Activated T-cell treated with anti-CD3 and anti-CD28 coated beads for 24 hours (primary cell): ENCODE measurements at places on chromosomes 2 and 18.

DNA sequence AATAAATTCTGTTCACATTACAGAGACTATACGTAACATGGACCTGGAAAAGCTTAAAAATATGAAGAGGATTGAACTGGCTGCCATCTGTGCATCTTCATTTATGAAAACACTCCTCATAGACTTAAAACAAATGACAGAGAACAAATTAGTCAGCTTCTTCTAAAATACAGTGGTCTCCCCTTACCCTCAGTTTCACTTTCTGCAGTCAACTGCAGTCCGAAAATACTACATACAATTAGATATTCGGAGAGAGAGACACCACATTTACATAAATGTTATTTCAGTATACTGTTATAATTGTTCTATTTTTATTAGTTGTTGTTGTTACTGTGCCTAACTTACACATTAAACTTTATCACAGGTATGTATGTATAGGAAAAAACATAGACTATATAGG, 6.5 kb downstream of the RNF103 start:
- DNase-seq = no peak

DNA sequence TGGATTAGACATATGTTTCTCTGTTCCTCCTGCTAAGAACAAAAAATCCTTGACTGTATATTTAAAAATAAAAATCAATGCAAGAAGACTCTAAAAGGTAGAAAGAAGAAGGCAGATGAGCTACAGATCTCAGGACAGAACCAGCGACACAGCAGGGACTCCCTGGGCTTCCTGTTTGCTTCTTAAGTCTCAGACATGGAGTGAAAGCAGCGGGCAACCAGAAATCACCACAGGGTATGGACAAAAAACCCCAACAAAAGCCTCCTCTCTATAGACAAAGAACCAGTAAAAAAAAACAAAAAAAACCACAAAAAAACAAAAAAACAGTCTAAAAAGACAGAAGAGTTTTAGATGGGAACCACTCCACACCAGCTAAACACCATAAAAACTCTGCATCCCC, 971.0 kb upstream of the GYPC start:
- no peak for DNase-seq

- no peak for DNase-seq
Measured at GRCh38 chr2:70626254-70626990, 72.8 kb upstream of the TGFA start.

DNA sequence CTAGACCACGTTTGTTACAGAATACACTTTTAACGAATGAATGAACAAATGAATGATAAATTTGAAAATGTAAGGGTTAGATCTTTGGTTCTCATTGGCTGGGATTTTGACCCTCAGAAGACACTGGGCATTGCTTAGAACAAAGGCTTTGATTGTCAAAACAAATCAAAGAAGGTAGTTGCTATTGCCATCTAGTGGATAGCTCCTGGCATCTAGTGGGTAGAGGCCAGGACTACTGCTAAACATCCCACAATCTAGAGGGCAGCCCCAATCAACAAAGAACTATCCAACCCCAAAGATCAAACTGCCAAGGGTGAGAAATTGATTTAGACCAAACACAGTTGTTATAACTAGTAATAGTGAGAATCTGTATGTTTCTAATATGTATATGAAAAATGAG, 552.3 kb downstream of the KCNJ3 start:
- no peak for DNase-seq

GRCh38 chr2:61438670-61439069, 32.2 kb downstream of the USP34 start:
- DNase-seq = no peak

- DNase-seq = no peak
Measured at GRCh38 chr2:111678651-111679050, 205.3 kb downstream of the ANAPC1 start.

- no peak for DNase-seq
Measured at GRCh38 chr2:182608181-182608845, 107.7 kb upstream of the DNAJC10 start.

DNA sequence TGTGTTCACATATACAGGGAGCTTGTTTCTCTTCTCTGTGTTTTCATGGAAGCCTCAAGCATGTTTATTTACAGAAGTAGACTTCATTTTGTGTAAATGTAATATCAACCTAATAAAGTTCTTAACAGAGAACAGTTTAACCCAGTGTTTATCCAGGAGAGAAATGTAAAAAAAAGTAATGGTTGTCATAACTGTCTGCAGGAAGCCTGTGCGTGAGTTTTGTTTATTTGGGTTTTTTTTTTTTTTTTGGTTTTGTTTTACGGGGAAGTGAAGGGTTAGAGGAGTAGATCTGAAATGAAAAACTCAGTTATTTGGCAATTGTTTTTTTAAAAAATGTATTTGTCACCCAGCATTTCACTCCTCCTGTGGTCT, 124.7 kb downstream of the RAPGEF4 start:
- no peak for DNase-seq

- no peak for DNase-seq
Measured at GRCh38 chr2:226623587-226624368, 175.8 kb downstream of the IRS1 start.

GRCh38 chr2:113777371-113777770, 20.9 kb upstream of the SLC35F5 start:
- no peak for DNase-seq

DNA sequence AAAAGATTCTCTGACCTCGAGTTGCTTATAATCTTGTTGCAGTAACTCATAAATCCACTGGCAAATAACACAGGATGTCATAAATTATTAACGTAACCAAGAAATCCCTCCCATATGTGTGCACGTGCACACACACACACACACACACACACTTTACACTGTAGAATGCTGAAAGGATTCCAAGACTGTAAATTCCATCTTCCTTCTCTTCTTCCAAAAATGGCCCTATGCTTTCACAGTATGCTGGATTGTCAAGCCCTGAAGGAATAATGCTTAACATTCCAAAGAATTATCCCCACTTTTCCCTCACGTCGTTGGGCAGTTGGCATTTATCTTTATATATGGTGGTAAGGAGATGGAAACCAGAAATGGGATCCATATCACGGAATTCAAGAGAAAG, 117.5 kb upstream of the CRIM1 start:
- DNase-seq = no peak

- no peak for DNase-seq
Measured at GRCh38 chr18:377088-377487, 109.2 kb upstream of the THOC1 start.

DNA sequence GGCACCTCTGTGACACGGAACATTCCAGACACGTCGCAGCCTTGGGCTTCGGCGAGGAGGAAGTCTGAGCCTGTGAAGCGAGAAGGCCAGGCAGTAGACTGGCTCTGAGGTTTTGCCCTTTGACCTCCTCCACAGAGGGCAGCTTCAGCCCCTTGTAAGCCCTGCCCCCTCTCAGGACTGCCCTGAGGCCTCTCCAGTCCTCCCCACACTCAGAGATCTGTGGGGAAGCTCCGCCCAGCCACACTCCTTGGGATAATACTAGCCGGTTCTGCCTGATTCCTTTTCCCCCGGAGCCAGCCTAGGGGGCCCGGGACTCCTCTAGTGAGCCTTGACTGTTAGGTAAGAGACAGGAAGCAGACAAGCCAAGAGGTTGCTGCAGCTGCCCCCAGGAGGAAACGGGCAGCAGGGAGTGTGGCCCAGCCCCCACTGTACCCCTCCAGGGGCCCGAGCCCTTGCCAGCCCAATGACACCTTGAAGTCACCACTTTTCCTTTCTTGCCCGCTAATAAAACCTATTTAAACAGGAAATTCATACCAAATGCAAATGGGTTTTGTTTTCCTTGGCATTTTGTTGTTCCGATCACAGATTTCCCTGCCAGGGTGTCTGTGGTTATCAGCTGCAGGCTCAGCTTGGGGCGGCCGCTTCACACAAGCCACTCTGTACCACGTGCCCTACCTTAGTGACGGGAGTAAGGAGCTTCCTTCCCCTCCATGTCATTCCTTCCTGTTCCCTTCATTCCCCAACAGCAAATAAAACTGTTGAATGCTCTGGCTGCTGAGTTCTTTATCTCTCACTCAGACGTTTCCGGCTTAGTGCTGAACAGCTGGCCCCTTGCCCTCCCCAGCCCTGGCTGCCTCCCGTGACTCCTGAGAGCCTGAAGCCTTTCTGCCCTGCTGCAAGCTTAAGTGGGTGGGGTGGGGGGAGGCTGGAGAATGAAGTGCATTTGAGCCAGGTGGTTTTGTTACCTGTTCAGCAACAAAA, 124.7 kb downstream of the CABLES1 start:
- no peak for DNase-seq
